ENCODE measurements at places on chromosomes 6 and 20.

GRCh38 chr6:170067181-170067641 lies 223.7 kb downstream of the DLL1 start:
- no peak for DNase-seq

GRCh38 chr6:20946022-20946421 lies 411.8 kb downstream of the CDKAL1 start:
- DNase-seq: no peak

GRCh38 chr6:7171119-7171518 lies 63.4 kb downstream of the RREB1 start:
- no peak for DNase-seq

- no peak for DNase-seq
Measured at GRCh38 chr6:102051720-102052119, 658.2 kb downstream of the GRIK2 start.

GRCh38 chr20:63655249-63655648 lies 2.0 kb upstream of the STMN3 start:
- no peak for DNase-seq

DNA sequence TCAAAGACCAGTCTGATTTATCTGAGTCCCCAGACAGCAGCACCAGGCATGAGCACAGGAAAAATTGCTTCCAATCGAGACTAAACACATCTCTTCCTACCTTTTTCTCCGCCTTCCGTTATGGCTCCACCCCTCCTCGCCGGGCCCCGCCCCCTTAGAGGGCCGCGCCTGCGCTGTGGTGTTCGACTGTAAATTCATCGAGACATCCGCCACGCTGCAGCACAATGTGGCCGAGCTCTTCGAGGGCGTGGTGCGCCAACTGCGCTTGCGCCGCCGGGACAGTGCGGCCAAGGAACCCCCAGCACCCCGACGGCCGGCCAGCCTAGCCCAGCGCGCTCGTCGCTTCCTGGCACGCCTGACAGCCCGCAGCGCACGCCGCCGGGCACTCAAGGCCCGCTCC lies 8.9 kb downstream of the REM1 start:
- DNase-seq: no peak

All from stimulated activated CD8-positive, alpha-beta memory T cell treated with anti-CD3 and anti-CD28 coated beads, Interleukin-4, amount 100 ng/mL, for 24 hours (primary cell).